ENCODE measurements at places on chromosomes 2 and 18. TPM values are rescaled to one million over a fixed set of nuclear protein-coding genes. Genes with fewer than 3 reads are reported as not detected.

Gene MROH2A
- polyA plus RNA-seq, result not detected

Gene KLHL14
- 0.29 TPM for polyA plus RNA-seq

Gene SPRED2
- 43.8 TPM for polyA plus RNA-seq

Gene MRPL30
- polyA plus RNA-seq, result 50.1 TPM

Gene UCN
- polyA plus RNA-seq, result 1.2 TPM

Gene NEB
- 1,786 TPM for polyA plus RNA-seq

Gene MITD1
- 28.5 TPM for polyA plus RNA-seq

Gene MAP4K4
- polyA plus RNA-seq, result 145 TPM

Gene APOB
- 0.06 TPM for polyA plus RNA-seq

Gene LANCL1
- 71.1 TPM for polyA plus RNA-seq

Gene MYOM1
- 472 TPM for polyA plus RNA-seq

Gene GCG
- polyA plus RNA-seq, result 52.4 TPM

Gene EPHA4
- 30.0 TPM for polyA plus RNA-seq

Gene ACVR1
- 31.4 TPM for polyA plus RNA-seq

DNA sequence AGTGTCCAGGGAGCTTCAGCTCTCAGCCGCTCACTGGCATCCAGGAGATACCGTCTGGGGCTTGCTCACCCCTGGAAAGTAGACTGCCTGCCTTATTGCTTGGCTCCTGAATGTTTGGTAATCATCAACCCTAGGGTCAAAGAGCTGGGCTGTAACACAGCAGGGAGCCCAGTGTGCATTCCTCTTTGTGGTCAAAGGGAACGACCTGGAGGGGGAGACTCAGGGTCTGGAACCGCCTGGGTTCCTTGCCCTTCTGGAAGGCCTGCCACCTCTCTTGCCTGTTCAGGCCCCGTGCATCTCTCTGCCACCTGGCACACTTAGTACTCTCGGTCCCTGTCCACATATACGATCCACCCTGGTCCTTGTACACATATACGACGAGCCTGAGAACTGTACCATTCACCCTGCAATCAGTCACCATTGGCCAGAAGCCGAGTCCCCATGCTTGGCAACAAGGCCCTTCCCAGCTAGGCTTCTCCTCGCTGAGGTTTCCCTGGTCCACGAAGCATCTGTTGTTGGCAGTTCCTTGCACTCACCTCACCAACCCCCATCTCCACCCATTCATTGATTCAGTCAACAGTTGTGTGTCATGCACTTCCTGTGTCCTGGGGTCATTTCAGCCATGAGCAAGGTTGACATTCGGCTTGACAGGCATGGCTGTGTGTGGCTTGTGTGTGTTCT is at the start of gene NAT8:
Gene NAT8, minus strand, starts transcription at position 85 of the 681 bp plus-strand sequence. CDS start 794 bp downstream, outside the sequence.
- DNase-seq, result no peak

GRCh38 chr2:158266111-158266510 is 164.4 kb downstream of the UPP2 start:
- DNase-seq, result no peak

DNA sequence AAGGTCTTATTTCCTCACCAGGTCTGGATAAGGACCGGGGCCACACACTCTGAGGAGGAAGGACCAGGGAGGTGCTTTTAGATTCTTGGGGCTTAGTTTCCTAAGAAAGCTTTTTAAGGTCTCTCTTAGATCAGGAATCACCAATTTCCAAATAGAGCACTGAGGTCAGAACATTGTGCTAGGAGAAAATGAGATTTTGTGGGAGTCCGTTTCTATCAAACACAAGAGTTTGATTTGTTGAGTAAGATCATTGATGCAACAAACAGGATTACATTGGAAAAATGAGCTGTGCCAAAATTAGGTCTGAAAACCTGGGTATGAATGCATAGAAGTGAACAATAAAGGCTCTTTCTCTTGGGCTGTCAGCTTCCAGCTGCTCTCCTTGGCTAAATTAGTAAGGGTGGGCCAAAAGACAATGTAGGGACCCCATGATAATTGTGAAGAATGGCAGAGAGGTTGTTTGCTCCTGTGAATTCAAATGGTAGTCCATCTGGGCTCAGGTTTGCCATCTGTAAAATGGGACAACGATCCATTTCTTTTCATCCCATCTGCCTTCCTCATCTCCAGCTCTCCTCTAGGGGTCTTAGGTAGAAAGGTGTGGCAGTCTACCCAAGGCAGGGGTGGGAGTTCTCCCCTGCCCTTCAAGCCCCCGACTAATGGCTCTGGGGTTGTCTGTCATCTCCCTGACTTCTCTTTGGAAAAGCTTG is 20.0 kb downstream of the IGFBP2 start:
- DNase-seq, result no peak

GRCh38 chr2:212912445-212913103 is 238.8 kb downstream of the IKZF2 start:
- DNase-seq, result no peak

DNA sequence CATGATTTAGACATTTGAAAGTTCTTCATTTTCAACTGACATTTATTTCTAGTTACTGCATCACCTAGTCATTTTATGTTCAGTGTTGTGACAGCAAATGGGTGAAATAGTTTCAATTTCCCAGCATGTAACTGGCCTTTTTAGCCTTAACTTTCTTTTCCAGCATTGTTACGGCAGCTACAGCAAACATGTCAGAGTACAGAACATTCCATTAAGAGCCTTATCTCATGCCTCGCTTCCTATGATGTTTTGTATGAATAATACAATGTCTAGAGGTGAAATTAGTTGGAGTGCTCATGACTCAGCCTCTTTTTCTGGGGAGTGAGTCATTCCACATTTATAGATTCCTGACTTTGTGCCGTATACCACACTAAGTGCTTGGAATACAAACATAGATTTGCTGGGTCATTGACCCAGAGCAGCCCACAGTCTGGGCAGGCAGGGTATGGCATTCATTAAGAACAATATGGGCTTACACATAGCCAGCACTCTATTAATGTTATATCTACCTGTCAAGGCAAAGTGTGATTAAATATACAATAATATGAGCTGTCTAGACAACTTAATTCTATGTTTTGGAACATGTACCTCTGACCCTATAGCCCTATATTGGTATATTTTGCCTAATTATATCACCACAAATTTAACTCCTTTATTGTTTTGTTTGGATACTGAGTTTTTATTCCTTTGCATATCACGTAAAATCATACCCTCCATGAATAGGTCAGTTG is 72.2 kb downstream of the MAP2 start:
- DNase-seq, result peak; percentile 10

GRCh38 chr2:48483916-48484315 is 46.0 kb upstream of the STON1 start:
- DNase-seq, result peak; percentile 20

GRCh38 chr2:113084249-113085000 is 16.7 kb downstream of the IL1F10 start:
- DNase-seq, result no peak

GRCh38 chr18:76823587-76824011 is 1.2 kb downstream of the ZNF236 start:
- peak; percentile 49 for DNase-seq

GRCh38 chr2:218033208-218033589 is 30.4 kb upstream of the TNS1 start:
- no peak for DNase-seq

- no peak for DNase-seq
Measured at GRCh38 chr18:10032331-10033015, 118.7 kb downstream of the VAPA start.

DNA sequence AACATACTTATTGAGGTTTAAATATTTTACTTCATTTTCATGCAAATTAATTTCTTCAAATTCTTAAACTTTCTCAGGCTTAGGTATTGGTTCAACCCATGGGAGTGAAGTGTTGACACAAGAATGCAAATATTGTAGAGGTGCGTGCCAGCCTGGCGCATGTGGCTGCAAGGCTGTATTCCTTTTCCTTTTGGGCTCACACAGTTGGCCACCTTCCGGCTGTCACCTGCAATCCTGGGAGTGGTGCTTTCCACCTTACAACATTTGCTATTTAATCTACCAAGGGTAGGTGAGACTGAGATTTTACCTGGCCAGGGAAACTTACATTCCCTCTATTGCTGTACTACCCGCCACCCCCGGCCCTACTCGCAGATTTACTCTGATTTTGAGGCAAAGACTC is 141.1 kb downstream of the DCC start:
- no peak for DNase-seq

DNA sequence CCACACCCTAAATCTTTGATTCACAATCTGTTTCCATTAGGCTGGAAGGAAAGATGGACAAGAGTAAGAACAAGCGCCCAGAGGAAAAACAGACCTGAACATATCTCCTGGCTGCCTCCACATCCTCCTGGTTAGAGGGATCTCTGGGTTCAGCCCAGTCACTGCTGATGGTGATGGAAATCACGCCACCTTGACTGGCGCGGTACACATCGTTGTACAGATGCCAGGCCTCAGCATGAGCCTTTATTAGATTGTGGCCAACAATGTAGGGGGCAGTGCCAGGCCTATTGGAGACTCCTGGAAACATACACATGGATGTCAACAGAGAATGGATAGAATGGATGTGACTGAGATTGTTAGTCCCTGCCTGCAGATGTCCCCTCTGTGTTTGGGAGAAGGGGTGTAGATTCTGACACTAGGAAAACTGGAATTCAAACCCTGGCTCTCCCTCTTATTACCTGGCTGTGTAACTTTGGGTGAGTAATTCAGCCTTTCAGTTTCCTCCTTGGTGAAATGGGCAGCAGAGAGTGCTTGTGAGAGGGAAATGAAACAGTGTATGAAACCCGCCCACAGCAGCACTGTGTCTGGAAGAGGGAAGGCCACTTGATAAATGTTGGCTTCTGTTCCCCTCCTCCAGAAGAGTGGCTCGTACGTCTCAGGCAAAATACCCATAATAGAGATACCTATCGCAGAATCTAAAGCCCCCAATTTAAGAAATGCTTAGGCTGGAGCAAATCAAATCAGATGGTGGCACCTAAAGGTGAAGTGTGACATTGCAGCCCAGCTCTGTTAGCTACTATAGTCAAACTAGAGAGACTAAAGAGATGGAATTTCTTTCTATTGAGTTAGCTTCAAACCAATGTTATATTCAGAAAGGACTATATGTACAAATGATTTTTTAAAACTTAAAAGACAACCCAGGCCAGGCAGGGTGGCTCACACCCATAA is 36.2 kb downstream of the LCT start:
- no peak for DNase-seq

DNA sequence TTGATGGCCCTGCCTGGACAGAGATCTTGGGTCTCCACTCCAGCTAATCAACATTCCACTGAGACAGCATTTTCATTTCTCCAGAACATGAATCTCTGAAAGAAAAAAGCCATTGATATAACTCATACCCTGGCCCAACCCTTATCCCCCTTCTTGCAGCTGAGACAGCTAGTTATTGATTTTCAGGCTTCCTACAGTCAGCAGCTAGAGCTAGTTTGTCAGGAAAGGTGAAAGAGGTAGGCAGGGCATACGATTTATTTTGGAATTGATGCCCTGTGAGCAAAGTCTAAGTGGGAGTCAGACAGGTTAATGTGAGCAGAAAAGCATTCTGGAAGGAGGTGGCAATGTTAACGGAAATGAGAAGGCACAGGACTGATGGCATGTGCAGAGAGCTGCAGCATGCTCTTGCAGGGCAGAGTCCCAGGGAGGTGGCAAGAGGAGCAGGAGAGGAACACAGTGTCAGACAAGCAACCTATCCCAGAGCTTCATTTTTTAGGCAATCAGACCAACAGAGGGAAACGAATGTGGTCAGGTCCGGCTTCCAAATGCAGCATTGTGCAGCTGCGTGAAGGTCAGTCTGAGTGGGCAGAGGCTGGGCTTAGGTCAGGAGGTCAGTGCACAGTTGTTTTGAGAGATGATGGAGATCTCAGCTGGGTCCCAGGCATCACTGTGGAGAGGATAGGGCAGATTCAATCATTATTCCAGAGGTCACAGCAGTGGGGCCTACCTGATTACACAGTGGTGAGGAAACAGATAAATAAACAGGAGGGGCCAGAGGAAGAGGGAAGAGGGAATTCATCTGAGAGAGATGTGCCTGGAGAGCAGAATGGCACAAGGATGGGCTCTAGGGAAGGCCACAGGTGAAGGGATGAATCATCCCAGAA is 134.8 kb downstream of the CMPK2 start:
- DNase-seq, result no peak

DNA sequence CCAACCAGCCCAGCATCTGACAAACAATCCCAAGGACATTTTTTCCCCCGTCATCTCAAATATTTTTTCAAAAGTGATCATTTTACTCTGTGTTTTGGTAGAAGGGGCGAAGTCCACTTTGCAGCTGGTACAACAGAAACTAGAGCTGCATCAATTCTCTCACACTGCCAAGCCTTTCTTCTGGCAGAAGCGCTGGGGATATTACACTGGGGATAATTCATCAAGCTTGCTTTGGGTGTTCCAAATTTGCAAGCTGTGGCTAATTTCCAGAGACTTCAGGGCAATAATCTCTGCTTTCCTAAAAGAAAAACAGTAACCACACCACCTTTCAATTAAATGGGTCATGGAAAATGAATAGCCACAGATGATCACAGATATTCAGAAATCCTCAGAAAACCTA is 238.3 kb downstream of the SLC8A1 start:
- no peak for DNase-seq

GRCh38 chr2:226338825-226339224 is 460.8 kb downstream of the IRS1 start:
- no peak for DNase-seq

- no peak for DNase-seq
Measured at GRCh38 chr18:56509656-56510055, 128.7 kb downstream of the TXNL1 start.

- no peak for DNase-seq
Measured at GRCh38 chr2:183126635-183127034, 2.4 kb downstream of the NUP35 start.

GRCh38 chr18:29979881-29980280 is 1062.7 kb downstream of the DSC3 start:
- no peak for DNase-seq

DNA sequence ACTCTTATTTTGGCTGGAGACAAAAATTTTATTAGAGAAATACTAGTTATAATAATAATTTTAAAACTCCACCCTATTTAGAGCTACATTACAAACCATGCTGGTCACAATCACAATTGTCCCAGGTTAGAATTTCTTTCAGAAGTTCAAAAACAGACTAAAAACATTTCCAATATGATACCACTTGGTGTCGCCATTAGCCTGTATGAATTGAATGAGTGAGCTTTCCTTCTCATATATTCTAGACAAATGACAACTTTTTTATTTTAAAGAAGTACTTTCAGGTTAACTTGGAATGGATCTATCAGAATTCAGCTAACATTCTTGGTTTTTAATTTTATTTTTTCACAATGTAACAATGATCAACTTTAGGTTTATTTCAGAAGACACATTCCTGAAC is 48.0 kb downstream of the SERPINB8 start:
- DNase-seq, result peak; percentile 24
